ENCODE measurements at places on chromosomes 5 and 9. TPM values are rescaled to one million over a fixed set of nuclear protein-coding genes. Genes with fewer than 3 reads are reported as not detected.

TICAM2 gene
- 1.4 TPM for polyA plus RNA-seq

CAPSL gene
- polyA plus RNA-seq: not detected

CMYA5 gene
- 1.1 TPM for polyA plus RNA-seq

LAMC3 gene
- polyA plus RNA-seq: 0.73 TPM

PFN3 gene
- polyA plus RNA-seq: not detected

RABGAP1 gene
- 7.0 TPM for polyA plus RNA-seq

SLC45A2 gene
- 0.46 TPM for polyA plus RNA-seq

All from stomach (tissue), 19 donors.